ENCODE measurements at places on chromosomes 6 and 20.

DNA sequence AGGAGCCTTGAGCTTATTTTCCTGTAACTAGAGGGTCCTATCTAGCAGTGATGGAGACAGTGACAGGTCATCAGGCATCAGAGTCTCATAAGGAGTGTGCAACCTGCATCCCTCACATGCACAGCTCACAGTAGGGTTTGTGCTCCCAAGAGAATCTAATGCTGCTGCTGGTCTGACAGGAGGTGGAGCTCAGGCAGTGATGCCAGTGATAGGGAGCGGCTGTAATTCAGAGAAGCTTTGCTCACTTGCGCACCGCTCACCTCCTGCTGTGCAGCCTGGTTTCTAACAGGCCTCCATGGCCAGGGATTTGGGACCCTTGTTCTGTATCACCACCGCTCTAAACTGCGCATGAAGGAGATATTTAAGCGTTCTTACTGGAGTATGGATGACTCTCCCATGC, 5.3 kb downstream of the KIF25 start:
- DNase-seq, result no peak

DNA sequence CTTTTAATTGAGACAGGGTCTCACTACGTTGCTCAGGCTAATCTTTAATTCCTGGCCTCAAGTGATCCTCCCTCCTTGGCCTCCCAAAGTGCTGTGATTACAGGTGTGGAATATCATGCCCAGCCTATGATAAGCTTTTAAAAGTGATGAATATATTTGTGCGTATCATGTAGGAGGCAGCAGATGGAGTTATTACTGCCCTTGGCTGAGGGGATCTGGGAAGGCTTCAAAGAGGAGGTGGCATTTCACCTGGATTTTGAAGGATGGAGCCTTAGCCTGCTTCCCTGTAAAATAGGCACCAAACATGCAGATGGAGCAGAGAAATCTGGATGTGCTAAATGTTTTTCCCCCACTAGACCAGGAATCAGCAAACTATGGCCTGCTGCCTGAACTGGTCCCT, 10.1 kb downstream of the PIM1 start:
- DNase-seq, result no peak

DNA sequence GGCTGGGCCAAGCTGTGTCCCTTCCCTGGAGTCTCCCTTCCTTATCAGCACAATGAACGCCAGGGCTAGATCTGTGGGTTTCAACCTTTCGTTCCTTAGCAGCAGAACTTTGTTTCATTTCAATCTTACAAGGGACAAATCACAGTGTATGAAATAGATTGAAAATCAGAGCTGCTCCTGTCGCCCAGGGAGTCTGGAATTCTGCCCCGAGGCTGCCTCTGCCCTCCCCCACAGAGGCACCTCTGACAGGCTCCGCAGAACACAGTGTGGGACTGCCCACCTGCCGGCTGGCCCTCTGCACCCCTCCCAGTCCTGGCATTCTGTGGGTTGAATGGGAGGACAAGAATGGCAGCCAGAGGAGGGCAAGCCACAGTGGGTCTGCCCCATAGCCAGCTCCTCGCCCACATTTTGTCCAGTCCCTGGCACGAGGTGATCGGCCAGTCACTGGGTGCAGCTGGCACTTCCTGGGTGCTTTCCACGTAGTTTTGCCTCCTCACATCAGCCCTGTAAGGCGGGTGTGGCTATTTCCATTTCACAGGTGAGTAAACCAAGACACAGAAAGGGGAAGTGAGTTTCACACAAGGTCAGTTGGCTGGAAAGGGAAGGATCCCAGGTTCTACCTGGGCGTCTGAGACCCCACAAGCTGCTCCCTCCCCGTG, 26.1 kb downstream of the MANBAL start:
- DNase-seq, result no peak

DNA sequence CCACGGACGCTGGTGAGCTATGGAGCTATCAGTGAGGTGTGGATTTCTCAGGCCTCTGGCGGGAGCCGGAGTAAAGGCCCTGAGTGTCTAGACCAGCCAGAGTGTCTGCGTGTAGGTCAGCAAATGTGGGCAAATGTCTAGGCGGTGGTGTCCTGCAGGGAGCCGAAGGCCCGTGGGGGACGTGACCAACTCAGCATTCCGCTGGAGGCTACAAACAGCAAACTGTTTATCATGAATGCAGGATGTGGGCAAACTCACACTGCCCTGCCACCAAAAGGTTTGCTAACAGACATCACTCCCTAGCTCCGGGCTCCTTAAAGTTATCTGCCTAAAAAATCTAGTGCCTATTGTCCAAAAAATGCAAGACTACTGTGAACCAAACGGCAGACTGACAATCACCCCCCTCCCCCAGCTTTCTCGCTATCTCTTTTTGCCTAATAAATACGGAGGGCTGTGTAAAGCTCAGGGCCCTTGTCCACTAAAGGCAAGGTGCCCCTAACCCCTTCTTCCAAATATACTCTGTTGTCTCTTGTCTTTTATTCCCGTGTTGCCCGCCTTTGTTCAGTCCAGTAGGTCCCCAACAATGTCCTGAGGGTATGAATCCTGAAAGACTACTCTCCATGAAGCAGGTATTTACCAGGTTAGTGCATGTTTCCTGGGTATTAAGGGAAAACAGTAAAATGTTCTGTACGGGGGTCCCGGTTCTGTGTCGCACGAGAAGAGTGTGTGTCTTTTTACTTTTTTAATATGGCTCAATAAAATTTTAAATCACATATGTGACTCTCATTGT, 29.0 kb upstream of the AFDN start:
- no peak for DNase-seq
